Stimulated activated CD8-positive, alpha-beta memory T cell treated with anti-CD3 and anti-CD28 coated beads, Interleukin-7, amount 100 ng/mL, for 24 hours (primary cell): ENCODE measurements at places on chromosomes 1 and 21.

GRCh38 chr1:17235135-17235885 is 13.6 kb upstream of the PADI3 start:
- no peak for DNase-seq

GRCh38 chr21:39348040-39348354 is 891 bp downstream of the HMGN1 start:
- DNase-seq: no peak

DNA sequence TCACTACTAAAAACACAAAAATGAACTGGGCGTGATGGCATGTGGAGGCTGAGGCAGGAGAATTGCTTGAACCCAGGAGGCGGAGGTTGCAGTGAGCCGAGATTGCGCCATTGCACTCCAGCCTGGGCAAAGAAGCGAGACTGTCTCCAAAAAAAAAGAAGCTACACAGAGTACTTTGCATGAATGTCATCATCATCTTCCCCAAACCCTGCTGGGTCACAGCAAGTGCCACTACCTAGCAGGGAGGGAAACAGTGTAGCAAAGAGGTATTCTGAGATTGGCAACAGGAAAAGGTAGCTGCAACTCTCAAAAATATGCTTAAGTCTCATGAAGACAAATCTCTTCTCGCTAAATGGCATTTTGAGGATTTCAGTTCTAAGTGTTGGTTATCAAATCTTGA is 12.8 kb downstream of the NDC1 start:
- no peak for DNase-seq

GRCh38 chr1:7299994-7300393 is 471.1 kb upstream of the VAMP3 start:
- DNase-seq: no peak

- DNase-seq: no peak
These were observed 78.5 kb upstream of the CAMK1G start for GRCh38 chr1:209505044-209505443.

GRCh38 chr1:162876751-162877150 is 15.8 kb upstream of the CCDC190 start:
- DNase-seq: no peak

DNA sequence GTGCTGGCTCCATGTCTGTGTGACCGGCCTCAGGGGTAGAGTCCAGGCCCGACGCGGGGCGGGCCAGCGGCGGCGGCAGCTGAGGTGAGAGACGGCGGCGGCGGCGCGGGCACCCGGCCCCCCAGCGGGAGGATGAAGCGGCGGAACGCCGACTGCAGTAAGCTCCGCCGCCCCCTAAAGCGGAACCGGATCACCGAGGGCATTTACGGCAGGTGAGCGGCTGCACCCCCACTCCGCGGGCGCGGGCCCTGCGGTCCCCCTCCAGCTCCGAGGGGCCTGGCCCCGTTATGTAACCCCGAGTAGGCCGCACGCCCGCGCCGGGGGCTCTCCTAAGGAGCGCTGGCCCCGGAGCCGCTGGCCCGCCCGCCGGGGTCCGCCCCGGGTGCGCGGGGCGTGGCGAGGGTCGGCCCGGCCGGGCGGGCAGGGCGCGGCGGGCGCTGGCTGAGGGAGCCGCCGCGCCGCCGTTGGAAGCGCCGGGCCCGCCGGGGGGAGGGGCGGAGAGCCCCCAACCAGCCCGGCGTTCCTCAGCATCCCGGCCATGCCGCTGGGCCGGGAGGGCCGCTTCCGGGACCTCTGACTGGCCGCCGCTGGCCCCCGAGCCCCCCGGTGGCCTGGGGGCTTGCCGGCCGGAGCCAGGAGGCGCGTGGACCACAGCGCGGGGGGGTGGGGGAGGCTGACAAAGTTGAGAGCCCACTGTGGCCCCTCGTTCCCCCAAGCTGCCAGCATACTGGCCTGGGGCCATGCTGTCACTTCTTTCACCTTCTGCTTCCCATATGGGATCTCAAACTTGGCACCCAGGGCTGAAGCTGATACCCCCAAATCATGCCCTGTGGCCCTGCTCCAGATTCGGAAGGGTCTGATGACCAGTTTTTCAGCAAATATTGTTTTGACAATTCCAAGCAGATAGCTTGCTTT is 527 bp downstream of the MACO1 start:
- DNase-seq: no peak

DNA sequence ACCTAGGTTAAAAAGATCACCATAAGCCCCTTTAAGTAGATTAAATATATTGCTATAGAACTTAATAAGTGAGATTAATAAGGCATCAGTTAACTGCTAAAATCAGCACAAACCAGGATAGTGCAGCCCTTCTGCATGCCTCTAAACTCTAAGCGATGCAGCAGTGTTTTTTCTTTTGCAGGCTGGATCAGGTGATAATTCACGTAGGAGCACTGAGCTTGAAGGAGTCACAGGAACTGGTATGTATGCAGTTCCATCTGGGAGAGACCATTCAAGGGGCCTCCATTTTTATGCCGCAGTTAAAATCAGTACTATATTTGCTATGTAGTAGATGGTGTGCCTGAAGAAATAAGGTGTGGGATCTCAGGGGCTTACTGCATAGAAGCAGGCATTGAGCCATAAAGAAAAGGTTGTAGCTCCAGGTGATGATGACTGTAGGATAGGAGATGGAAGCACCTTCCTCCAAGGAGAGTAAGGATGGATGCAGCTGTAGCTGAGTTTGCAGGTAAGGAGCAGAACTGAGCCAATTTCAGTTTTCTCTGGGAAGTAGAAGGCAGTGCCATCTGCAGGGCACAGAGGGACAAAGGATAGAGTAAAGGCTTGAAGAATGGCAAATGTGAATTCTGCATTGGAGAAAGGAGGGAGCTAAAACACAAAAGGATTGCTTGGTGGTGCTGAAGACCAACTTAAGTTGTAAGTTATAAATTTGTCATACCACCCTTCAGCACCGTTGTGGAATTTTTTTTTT is 22.6 kb downstream of the NPL start:
- no peak for DNase-seq

DNA sequence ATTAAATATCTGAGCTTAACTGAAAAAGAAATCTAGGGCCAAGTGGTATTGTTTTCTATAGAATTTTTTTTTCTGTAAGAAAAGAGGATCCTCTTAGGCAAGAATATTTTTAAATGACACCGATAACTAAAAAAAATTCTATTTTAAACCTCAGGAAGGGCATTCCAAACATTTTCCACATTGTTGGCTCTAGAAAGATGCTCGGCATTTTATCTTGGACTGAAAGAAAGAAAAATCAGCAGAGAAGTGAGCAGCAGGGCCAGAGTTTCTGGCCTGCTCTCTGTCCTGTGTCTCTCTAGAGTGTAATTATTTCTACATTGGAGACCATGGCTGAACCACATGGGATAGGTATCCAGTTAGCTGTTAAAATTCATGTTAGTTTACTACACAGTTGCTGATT is 192.5 kb upstream of the GREM2 start:
- no peak for DNase-seq

DNA sequence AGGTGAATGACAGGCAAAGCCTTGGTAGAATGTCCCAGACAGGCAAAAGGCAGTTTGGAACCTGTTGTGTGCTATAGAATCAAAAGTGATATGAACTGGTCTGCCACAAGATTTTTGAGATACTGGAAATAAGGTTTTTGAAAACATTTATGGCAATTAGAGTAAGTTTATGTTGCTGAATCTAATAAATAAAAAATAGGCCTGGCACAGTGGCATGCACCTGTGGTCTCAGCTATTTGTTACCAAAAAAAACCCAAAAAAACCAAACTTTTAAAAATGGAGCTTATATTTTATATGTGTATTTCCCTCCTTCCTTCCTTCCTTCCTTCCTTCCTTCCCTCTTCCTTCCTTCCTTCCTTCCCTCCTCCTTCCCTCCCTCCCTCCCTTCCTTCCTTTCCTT is 76.4 kb upstream of the ARTN start:
- no peak for DNase-seq

GRCh38 chr21:27275294-27275927 is 308.5 kb upstream of the ADAMTS5 start:
- DNase-seq: no peak

GRCh38 chr1:210288116-210288515 is 40.6 kb upstream of the HHAT start:
- no peak for DNase-seq

DNA sequence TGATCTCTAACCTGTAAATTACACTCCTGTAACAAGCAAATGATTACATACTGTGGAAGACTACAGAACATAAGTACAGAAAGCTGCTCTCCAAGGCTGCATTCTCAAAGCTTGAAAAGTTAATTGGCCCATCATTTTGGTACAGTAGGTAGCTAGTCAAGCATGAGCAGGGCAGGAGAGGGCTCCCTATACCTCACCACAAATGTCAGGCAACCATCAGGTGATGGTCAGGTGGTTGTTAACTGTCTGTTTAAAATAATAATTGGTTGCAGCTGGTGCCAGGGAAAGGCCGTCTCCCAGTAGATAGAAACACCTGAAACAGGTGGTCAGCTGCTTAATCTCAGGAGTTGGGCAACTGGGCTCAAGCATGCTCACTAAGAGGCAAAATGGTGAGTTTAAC is 13.1 kb upstream of the SLC1A7 start:
- no peak for DNase-seq

- no peak for DNase-seq
These were observed 279.1 kb downstream of the PCP4 start for GRCh38 chr21:40146216-40146837.

GRCh38 chr1:163054181-163054591 is 15.0 kb upstream of the RGS4 start:
- DNase-seq: no peak

DNA sequence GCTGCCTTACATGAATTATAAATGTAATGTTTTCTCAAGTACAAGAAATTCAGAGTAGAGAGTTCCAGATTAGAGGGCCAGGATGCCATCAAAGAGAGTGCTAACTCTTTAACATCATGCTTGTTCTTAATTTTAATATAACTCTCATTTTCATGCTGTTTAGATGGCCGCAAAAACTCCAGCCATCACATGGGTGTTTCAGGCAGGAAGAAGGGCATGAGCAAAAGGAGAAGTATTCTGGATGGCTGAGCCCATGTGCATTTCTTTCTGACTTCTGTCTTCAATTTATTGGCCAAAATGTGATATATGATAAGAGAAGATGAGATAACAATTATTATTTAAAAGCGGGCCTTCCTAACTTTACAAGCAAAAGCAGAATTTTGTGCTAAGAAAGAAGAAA is 1328.6 kb downstream of the MRPL39 start:
- no peak for DNase-seq

DNA sequence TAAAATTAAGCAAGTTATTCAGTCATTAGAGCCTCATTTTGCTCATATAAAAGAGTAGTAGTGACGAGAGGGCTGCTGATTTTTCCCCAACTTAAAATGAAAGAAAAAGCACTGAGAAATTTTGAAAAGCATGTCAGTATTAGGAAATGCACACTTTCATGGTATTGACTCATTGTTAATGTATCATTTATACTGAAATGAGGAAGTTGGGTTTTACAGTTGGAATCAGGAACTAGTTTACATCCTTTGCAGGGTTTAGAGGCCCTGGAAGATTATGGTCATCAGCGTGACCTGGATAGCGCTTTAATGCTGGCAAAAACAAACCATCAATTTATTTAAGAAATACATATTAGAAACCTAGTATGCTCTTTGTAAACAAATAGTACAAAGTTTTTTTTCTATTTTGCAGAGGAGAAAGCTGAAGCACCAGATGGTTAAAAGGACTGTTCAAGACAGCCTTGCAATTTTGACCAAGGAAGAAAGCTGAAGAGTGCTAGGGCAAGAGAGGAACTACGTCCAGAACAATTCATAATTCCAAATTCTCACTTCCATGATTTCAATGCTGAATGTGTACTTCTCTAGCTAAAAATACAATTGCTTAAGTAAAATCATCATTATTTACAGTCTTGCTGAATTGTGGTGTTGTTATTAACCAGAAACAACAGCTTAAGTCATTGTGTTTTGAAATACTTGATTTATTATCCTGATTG is 94.8 kb upstream of the SGIP1 start:
- no peak for DNase-seq

GRCh38 chr1:28761189-28761588 is 24.4 kb downstream of the YTHDF2 start:
- DNase-seq: no peak

DNA sequence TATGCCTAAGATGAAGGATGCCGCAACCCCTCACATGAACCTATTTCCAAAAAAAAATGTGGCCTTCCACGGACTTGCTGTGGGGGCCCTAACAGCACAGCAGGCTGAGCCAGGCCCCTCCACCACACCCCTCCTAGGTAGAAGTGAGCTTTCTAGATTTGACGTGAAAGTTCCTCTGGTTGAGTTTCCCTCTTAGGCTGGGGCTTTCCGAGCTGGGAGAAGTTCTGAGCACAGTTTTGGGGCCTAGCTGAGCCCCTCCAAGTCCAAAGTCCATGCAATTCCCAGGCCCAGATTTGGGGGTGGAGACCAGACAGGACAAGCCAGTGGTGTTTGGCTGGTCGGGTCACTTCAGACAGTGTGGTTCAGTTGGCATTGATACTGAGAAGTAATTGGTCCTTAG is 13.8 kb upstream of the PHLDA3 start:
- no peak for DNase-seq

- DNase-seq: no peak
These were observed at the start of gene BRINP2 for GRCh38 chr1:177170756-177171535. BRINP2 (plus strand) TSS chr1:177170958; CDS start chr1:177229877, 58,919 bp downstream.

GRCh38 chr1:172588296-172589291 is 55.6 kb downstream of the SUCO start:
- no peak for DNase-seq

GRCh38 chr1:107777664-107778047 is 187.3 kb downstream of the VAV3 start:
- no peak for DNase-seq

DNA sequence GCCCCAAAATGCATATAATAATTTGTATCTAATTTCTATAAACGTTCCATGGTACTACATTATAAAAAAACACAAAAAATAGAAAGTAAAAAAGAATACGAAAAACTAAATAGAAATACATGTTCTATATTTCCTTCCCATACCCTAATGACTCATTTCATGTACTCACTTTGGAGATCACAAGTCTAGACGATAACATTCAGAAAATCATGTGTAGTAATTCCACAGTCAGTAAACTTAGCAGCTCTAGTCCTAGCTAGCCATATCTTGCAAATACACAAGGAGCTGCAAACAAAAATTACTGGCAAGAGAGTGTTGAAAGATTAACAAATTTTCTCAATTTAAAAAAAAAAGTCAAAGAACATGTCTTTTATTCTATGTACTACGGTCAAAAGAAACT is 1.4 kb downstream of the GOLPH3L start:
- DNase-seq: no peak

- DNase-seq: no peak
These were observed 1.1 kb downstream of the PLXNA2 start for GRCh38 chr1:208242941-208243526.

DNA sequence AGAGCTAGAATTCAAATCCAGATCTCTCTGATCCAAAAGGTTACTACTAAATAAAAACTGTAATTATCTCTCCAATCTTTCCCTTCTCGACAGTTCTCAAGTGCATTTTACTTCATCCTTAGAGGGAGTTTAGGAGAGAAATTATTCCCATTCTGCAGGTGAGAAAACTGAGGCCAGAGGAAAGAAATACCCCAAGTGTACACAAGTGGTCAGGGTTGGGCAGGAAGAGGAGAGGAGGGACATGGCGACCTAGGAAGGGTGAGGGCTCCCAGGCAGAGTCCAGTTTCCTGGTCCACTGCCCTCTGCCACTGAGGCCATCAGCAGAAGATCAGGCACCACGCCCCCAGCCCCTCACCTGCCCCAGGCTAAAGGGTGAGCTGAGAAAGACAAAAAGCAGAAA is 127.1 kb upstream of the RUNX3 start:
- DNase-seq: no peak

- no peak for DNase-seq
These were observed 87.0 kb upstream of the GALNT2 start for GRCh38 chr1:229980009-229980408.
